T-cell (primary cell): ENCODE measurements at places on chromosomes 12 and 14.

DNA sequence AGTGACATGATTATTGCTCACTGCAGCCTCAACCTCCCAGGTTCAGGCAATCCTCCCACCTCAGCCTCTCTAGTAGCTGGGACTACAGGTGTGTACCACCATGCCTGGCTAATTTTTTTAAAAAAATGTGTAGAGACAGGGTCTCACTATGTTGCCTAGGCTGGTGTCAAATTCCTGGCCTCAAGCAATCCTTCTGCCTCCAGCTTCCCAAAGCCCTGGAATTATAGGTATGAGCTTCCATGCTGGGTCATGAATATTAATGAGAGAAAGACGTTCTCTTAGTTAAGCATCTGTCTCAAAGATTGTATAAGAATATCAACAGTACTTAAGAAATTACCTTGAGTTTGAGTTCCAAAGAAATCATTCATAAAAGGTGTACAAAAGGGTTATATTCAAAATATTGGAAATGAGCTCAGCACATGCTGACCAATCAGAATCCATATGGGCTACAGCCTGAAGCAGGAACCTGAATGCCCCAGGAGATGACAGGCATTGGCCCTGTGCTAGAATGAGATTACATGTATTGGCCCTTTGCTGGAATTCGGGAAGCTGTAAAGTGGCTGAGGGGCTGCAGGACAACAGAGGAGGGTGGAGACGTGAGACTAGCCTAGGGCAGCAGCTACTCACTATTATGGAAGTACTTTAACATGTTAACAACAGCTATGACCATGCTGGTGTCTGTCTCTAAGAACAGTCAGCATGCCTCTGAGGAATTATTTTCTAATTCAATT is 157.0 kb upstream of the CPNE8 start:
- H3K4me3 ChIP-seq = no peak overlapping the region
- H3K36me3 ChIP-seq = no peaks in the 10 kb centered on the region
- H3K4me1 ChIP-seq = no peaks in the 10 kb centered on the region
- no peak overlapping the region for H3K27ac ChIP-seq
- no peaks in the 10 kb centered on the region for H3K27me3 ChIP-seq
- no peak for DNase-seq

- H3K4me1 ChIP-seq = no peaks in the 10 kb centered on the region
- no peak overlapping the region for H3K4me3 ChIP-seq
Observed at GRCh38 chr12:16352481-16352880, 5.0 kb downstream of the MGST1 start.

DNA sequence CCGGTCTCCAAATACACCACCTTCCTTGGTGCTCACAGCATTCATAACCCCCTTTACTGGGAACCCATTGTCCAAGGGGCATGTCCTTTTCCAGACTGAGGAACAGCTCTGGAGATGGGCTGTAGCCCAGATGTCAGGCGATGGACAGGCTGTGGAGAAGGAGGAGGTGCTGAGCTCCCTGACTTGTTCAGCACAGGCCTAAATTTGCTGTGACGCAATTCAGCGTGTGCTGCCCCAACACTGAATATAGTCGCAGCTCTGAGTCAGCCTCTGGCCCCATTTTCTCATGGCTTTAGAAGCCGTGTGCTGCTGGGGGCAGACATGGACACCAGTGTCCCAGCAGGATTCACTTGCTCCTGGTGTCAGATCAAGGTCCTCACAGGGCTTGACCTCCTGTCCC is 269.1 kb downstream of the EMP1 start:
- no peak overlapping the region for H3K27ac ChIP-seq
- no peaks in the 10 kb centered on the region for H3K4me1 ChIP-seq
- H3K27me3 ChIP-seq = no peaks in the 10 kb centered on the region
- no peaks in the 10 kb centered on the region for H3K36me3 ChIP-seq

DNA sequence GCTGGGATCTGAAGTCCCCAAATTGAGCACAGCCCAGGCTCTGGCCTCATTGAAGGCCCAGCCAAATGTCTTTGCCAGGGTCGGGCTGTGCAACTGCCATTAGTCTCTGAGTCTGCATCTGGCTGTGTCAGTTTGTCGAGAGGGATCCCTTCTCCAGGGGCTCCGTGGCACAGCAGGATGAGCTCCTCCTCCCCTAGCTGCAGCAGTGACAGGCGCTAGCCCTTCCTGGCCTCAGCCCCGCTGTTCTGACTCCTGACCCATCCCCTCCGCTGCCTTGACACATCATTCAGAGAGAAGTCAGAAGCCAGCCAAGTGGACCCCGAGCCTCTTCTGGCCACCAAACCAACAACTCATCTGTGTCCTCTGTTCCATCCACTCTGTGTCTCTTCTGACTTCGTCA is 188.3 kb downstream of the CALM1 start:
- no peaks in the 10 kb centered on the region for H3K27me3 ChIP-seq
- H3K4me3 ChIP-seq = no peak overlapping the region
- H3K4me1 ChIP-seq = no peaks in the 10 kb centered on the region
- DNase-seq = no peak
- H3K36me3 ChIP-seq = no peaks in the 10 kb centered on the region
- no peak overlapping the region for H3K27ac ChIP-seq

- no peaks in the 10 kb centered on the region for H3K36me3 ChIP-seq
- no peak overlapping the region for H3K27ac ChIP-seq
- H3K4me3 ChIP-seq = no peak overlapping the region
- peaks cover 3% of the 10 kb centered on the region for H3K27me3 ChIP-seq
- no peak for DNase-seq
Observed at GRCh38 chr14:89137526-89138163, 279.4 kb downstream of the FOXN3 start.

- DNase-seq = no peak
- H3K27ac ChIP-seq = no peak overlapping the region
- H3K4me1 ChIP-seq = peaks cover 8% of the 10 kb centered on the region
Observed at GRCh38 chr12:46233423-46233822, 35.4 kb downstream of the SLC38A1 start.

GRCh38 chr14:94382099-94382715 is 6.2 kb downstream of the SERPINA1 start:
- H3K36me3 ChIP-seq = no peaks in the 10 kb centered on the region
- peaks cover 13% of the 10 kb centered on the region for H3K27me3 ChIP-seq
- no peak for DNase-seq
- H3K4me1 ChIP-seq = no peaks in the 10 kb centered on the region
- H3K4me3 ChIP-seq = no peak overlapping the region
- no peak overlapping the region for H3K27ac ChIP-seq

DNA sequence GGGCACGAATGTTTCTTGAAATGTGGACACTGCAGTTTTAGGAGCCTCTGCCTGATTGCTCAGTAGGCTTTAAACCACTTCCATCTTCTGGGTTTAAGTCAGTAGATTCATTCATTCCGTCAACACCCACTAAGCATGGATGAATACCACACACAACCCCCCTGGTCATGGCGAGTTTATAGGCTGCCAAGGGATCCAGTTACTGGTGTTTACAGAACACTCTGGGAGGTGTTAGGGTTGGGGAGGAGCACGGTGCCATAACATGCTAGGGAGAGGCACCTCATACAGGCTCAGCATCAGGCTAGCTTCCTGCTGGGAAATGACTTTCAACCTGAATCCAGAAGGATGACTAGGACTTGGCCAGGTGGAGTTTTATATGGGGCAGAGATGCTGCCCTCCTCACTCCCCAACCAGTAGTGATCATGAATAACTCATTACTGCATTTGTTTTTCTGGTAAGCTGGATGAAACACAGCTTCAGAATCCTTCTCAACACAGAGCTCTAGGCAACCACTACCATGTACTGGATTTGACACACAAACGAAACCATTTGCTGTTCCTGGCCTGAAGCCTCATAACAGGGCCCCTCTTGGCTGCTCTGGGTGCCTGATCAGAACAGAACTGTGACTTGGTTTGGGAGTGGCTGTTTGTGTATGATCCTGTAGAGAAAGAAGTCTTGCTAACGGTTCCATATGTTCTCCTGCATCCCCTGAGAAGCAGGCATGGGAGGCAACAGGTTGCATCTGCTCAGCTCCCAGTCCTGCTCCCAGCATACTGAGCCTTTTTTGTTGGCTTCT is 47.9 kb downstream of the FBXW8 start:
- no peaks in the 10 kb centered on the region for H3K27me3 ChIP-seq
- H3K4me3 ChIP-seq = no peak overlapping the region
- no peaks in the 10 kb centered on the region for H3K36me3 ChIP-seq
- H3K27ac ChIP-seq = no peak overlapping the region
- no peak for DNase-seq

- H3K36me3 ChIP-seq = no peaks in the 10 kb centered on the region
- H3K4me3 ChIP-seq = no peak overlapping the region
- no peak overlapping the region for H3K27ac ChIP-seq
- H3K27me3 ChIP-seq = peaks cover 14% of the 10 kb centered on the region
Observed at GRCh38 chr12:53820514-53821306, 68.9 kb upstream of the CISTR start.

DNA sequence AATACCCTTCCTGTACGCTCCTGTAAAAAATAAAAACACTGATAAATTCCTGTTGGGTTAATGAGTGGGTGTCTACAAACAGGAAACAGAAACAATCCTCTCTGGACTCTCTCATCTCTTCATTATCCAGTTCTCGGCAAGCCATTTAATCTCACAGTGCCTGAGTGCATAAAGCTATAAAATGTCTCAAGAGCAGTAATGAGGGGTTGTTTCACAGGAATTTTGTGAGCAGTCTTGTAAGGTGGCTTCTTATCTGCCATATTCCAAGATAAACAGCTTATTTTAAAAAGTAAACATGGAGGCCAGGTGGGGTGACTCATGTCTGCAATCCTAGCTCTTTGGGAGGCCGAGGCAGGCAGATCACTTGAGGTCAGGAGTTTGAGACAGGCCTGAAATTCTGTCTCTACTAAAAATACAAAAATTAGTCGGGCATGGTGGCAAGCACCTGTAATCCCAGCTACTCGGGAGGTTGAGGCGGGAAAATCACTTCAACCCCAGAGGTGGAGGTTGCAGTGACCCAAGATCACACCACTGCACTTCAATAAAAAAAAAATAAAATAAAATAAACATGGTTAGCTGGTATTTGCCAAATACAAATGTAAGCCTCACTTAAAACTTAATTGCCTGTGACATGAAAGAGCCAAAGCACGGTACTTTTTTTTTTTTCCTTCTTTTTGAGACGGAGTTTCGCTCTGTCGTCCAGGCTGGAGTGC is 54.0 kb downstream of the CLIP1 start:
- H3K36me3 ChIP-seq = peaks cover 23% of the 10 kb centered on the region
- H3K27me3 ChIP-seq = no peaks in the 10 kb centered on the region
- H3K27ac ChIP-seq = no peak overlapping the region
- H3K4me1 ChIP-seq = peaks cover 5% of the 10 kb centered on the region
- no peak overlapping the region for H3K4me3 ChIP-seq
- DNase-seq = no peak

- H3K4me3 ChIP-seq = no peak overlapping the region
- no peaks in the 10 kb centered on the region for H3K27me3 ChIP-seq
- no peaks in the 10 kb centered on the region for H3K4me1 ChIP-seq
- no peak overlapping the region for H3K27ac ChIP-seq
- no peaks in the 10 kb centered on the region for H3K36me3 ChIP-seq
Observed at GRCh38 chr14:26338231-26338630, 259.6 kb downstream of the NOVA1 start.

GRCh38 chr14:81818271-81818670 is 284.6 kb upstream of the SEL1L start:
- DNase-seq = no peak
- H3K36me3 ChIP-seq = no peaks in the 10 kb centered on the region
- no peak overlapping the region for H3K27ac ChIP-seq
- H3K4me1 ChIP-seq = no peaks in the 10 kb centered on the region
- H3K27me3 ChIP-seq = no peaks in the 10 kb centered on the region
